ENCODE measurements at places on chromosomes 5 and 9.

GRCh38 chr5:40223884-40224402 lies 455.8 kb upstream of the PTGER4 start:
- DNase-seq, result peak; percentile 3

DNA sequence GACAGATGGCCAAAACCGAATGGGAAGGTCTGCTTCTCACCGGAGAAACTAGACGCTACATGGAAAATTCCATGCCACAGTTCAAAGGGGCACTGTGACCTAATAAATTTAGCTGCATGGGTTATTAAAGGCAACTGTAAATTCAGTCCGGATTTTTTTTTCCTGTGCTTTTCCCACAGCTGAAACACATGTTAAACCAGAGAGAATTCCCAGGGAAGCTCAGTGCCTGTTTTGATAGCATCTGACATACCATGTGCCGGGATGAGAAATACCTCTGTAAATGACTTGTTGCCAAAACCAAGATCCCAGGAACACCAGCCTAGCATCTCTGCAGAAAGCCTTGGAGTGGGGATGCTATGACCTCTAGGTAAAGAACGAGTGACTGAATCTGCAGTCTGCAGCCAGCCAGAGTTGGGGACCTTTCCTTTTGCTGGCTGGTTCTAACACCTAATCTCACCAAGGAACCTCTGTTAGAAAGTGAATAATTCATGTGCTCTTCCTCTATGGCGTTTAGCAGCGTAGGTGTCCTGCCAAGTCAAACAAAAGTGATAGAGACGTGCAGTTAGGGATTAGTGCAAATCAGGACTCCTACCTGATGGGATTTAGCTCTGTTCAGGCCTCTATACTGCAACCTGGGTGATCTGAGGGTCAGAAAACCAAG lies 77.9 kb downstream of the SLIT3 start:
- DNase-seq, result no peak

DNA sequence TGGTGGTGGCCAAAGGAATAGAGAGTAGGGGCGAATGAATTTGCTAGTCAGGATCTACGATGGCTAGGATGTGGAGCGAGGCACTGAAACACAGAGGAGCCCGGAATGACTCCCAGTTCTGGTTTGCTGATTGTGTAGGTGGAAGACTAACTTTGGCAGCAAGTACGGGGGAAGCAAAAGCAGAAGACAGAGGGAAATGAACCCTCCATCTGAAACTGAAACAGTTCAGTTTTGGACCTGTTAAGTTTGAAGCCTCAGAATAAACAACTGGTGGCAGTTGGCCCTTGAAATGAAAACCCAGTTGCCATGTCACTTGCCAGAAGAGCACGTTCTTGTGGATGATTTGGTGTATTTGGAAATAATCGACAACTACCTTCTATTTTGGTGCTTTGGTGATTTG lies 15.4 kb upstream of the SMIM15 start:
- peak; percentile 50 for DNase-seq

DNA sequence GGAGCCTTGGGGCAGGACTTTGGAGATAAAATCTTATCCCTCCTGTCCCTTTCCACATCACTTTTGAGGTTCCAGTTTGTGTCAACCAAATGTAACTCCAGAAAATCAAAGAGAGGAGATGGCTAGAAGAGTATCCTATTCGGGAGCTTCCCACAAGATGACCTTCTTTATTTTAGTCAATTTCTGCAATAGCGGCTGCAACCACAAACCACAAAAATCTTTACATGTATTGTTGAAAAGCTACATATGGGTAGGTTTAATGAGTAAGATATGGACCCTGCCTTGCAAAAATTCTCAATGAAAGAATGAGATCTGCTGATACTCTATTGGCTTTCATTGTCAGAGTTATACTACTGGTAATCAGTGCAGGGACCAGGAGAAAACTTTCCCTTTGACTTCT lies 92.2 kb upstream of the MAMDC2 start:
- DNase-seq, result no peak

GRCh38 chr9:8486095-8486494 lies 686.5 kb upstream of the DMAC1 start:
- DNase-seq, result no peak

GRCh38 chr9:35945341-35946018 lies 12.5 kb downstream of the OR2S2 start:
- DNase-seq, result peak; percentile 62

DNA sequence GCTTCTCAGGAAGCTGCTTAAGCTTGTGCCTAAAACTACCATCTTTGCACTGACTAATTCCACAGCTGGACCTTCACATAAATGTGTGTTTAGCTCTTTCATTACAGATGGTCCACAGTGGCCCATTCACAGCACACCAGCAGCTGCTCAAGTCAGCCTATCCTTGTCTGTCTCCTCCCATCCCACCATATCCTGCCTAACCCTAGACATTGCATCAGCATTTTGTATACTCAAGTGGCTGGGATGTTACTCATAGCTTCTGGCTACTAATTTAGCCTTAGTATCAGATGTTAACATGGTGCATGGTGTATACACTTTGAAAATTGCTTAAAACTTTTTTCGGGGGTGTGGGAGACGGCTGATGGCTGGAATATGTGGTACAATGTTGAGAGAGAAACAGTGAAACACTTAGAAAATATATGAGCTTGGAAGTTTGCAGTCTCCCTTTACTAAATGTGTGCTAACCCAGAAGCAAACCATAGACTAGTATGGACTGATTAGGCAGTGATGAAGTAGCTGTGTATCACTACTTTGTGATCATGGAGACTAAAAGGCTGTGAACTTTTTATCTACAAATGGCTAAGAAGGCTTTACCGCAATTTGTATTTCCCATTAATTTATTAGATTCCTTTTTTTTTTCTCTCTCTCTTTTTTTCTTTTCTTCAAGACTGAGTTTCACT lies 83.1 kb downstream of the JMY start:
- DNase-seq, result no peak

GRCh38 chr9:86598411-86599239 lies 244.4 kb upstream of the TUT7 start:
- no peak for DNase-seq

GRCh38 chr9:17470036-17470813 lies 108.6 kb upstream of the SH3GL2 start:
- DNase-seq, result no peak

DNA sequence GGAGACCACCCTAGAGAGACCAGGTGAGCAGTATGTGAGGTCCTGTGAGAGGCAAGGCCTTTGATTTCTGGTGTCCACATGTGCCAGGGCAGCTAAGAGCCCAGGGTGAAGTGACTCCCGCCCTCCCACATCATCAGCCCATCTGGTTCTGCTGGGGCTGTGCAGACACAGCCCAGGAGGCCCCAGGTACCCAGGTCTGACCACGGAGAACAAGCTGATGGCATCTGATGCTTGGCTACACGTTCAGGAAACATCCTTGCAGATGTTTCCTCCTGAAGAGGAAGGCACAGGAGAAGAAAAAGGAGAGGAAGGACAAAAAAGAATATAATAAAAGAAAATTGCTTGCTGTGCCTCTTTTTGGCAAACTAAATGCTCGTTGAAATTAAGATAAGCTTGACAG lies 225.8 kb downstream of the PAX5 start:
- no peak for DNase-seq

- DNase-seq, result no peak
Measured at GRCh38 chr5:18457255-18457654, 823.0 kb downstream of the TAF11L14 start.

GRCh38 chr9:77454663-77455062 lies 193.5 kb downstream of the GNA14 start:
- no peak for DNase-seq

DNA sequence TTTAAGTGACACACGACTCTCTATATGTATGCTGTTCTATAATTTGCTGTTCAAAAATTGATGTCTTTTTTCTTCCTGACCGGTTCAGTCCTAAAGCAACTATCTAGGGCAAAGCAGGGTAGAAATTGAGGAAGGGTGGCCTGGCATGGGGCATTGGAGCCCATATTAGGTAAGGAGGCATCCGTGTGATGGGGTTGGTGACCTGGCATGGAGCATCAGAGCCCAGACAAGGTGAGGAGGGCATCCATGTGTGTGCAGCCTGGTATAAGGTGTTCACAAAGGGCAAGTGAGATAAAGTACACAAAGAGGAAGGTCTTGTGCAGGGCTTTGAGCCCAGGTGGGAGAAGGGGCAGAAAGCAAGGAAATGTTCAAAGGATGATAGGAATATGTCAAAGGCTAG lies 104.9 kb downstream of the PAM start:
- no peak for DNase-seq

DNA sequence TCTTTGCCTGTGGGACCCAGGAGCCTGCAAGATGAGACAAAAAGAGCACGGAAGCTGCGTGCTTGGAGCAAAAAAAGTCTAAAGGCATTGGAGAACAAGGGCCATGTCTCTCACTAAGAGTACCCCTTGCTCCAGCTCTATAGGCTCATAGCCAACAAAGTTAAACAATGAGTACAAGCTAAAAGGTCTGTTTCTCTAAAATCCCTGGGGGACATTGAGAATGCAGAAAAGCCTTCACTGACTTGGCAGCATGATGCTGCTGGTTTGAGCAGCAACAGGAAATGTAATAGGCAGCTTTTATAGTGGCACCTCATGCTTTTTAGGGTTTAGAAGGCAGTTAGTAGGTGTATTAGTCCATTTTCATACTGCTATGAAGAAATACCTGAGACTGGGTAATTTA lies 287.5 kb downstream of the SMARCA2 start:
- DNase-seq, result no peak

DNA sequence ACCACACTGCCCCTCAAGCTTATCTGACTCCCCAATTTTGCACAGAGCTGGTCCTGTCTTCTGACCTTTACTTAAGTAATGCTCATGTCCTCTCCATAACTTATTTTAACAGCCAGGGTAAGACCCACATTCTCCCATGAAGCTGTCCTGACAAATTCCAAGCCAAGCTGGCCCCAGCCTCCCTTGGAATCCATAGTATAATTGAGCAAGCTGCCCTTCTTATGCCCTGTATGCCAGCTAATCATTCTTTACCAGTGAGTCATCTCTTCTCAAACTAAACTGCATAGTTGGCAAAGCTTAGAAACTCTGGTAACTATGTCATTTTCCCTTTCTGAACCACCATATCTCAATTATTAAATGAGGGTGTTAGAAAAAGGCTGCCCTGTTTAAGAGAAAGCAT lies 92.4 kb downstream of the NFIB start:
- no peak for DNase-seq
